ENCODE measurements at places on chromosomes 3 and 15. TPM values are rescaled to one million over a fixed set of nuclear protein-coding genes. Genes with fewer than 3 reads are reported as not detected.
A peak's percentile ranks its signal among the peaks of the same experiment; 100 is the strongest.

NRG4 gene
- not detected for total RNA-seq

GRCh38 chr15:34258151-34258550 lies 33.3 kb downstream of the EMC4 start:
- DNase-seq = no peak

GRCh38 chr3:138148503-138148902 lies 16.3 kb upstream of the A4GNT start:
- no peak for DNase-seq

ERC2 gene
- total RNA-seq = 0.09 TPM

DNA sequence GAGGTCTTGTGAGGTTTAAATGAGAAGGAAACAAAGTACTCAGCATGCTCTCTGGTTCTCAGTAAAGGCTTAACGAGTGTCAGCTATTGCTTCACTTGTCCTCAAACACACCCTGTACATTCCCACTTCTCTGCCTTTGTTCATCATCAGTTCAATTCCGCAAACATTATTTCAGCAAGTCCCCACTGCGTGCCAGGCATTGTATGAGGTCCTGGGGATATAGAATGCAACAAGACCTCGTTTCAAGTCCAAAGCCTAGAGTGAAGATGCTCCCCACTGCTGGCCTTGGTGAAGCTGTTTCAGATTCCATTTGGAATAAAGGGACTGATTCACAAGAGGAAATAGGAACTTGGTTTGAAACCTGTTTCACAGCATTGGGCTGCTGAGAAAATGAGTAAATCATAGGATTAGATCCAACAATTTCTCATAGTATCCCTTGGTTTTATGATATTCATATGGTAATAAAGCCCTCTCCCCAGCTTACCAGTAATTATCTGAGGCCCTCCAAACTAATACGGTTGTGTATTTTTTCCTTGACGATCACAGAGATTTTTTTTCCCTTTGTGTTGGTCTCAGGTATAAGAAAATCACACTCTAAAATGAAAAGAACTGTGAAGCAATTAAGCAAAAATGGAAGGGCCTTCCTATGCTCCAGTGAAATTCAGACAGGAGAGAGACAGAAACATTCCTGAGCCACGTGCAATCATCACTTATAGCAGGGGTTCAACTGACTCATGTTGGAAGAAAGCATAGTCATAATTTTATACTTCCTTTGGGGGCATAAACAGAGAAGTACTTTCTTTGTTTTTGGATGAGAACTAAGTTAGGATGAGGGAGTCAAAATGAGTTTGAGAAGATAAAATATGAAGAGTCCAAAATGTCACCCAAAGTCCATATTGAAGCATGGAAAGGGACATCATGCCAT lies 258.6 kb downstream of the RORA start:
- no peak for DNase-seq

JAGN1 gene
- 25.8 TPM for total RNA-seq

DNA sequence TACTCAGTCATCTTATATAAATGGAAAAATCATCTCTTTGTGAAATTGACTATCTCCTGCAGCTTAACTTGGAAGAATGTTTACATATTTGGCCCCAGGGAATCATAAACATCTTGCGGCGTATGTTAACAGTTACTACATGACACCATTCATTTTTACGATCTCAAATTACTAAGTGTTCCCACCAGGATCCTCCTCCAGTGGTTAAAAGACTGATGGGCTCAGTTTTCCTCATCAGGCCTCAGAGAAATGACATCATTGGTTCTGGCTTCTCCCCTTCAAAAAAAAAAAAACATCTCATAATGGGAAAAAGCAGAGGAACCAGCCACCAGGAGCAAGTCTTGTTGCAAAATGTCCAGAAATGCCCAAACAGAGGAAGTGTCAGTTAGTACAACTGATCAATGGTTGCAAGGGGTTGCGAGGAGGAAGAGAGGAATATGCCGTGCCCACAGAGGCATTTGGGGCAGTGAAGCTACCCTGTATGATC lies 70.5 kb upstream of the LIPC start:
- peak; percentile 53 for DNase-seq

GRCh38 chr3:115790759-115791158 lies 167.4 kb downstream of the GAP43 start:
- DNase-seq = peak; percentile 92

DNA sequence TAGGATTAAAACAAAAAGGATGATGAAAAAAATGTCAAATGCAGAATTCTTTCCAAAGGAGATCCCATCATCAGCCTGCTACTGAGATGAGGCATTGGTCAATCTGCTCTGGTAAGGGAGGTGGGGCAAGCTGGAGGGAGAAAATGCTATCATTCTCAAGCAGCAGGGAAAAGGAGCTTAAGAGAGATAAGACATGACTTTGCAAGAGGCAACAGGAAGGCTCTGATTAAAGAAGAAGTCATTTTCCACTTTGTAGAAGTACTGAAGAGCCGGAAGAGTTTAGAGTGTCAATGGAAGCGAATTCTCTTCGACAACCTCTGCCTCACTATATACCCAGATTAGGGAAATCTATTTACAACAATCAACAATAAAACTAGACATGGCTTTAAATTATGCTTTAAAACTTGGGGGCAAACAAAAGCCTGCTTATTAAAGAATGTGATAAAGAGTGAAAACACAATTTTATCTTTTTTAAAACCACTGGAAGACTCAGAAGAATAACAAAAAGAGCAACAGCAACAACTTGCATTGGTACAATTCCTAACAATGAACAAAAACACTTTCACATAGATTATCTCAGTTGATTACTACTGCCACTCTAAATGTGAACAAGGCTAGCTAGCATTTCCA lies 81.8 kb upstream of the NANOGP8 start:
- DNase-seq = peak; percentile 14

GRCh38 chr15:69824075-69824876 lies 273.4 kb downstream of the TLE3 start:
- no peak for DNase-seq

- no peak for DNase-seq
These were observed 127.2 kb upstream of the IL12A start for GRCh38 chr3:159861369-159861987.

DNA sequence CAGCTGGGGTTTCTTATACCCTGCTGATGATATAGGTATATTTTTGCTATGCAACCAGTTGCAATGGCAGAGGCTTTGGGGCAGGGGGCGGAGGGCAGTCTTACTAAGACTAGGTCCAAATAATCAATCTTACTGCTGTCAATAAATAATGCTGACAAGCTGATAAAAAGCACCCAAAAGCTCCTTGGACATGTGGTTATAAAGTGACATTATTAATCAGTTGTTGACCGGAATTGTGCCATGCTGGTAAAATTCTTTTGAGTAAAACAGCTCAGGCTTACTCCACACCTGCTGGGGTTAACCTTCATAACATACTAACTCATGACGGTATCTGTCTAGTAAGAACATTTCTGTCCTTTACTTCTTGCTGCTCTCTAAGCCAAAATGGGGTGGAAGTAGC lies 101.9 kb downstream of the CHST2 start:
- no peak for DNase-seq
